Astrocyte of the spinal cord (primary cell): ENCODE measurements at places on chromosomes 1 and 21.

DNA sequence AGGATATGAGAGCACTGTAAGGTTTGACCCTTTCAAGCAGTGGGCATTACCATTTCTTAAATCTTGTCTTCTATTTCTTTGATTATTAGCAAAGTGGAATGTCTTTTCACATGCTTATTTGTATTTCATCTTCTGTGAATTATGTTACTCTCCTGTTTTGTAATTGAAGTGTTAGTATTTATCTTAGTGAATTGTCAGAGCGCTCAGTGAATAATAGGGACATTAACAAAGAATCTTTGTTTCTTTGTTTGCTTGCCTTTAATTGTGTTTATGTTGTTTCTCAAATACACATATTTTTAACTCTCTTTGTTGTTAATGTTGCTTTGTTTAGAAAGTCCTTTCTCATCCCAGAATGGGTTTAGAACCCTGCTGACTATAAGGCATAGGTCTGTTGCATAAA is 259.3 kb downstream of the RRAGC start:
- no peak for DNase-seq

- peak; percentile 59 for DNase-seq
Measured at GRCh38 chr1:202234331-202235002, 40.9 kb downstream of the LGR6 start.

DNA sequence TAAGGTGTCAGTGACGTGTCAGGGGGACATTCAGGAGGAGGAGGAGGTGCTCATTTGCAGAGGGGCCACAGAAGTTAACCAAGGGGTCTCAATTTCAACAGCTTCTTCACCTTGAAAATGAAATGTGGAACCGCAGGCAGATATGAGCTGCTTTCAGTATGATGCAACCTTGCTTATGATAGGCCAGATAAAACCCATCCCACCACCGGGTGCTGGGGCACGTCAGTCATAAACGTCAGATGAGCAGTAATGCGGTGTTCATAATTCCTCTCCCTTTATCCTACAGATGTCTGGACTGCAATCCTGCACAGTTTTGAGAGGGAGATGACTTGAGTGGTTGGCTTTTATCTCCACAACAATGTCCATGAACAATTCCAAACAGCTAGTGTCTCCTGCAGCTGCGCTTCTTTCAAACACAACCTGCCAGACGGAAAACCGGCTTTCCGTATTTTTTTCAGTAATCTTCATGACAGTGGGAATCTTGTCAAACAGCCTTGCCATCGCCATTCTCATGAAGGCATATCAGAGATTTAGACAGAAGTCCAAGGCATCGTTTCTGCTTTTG is 1.7 kb downstream of the PTGFR start:
- DNase-seq = no peak

DNA sequence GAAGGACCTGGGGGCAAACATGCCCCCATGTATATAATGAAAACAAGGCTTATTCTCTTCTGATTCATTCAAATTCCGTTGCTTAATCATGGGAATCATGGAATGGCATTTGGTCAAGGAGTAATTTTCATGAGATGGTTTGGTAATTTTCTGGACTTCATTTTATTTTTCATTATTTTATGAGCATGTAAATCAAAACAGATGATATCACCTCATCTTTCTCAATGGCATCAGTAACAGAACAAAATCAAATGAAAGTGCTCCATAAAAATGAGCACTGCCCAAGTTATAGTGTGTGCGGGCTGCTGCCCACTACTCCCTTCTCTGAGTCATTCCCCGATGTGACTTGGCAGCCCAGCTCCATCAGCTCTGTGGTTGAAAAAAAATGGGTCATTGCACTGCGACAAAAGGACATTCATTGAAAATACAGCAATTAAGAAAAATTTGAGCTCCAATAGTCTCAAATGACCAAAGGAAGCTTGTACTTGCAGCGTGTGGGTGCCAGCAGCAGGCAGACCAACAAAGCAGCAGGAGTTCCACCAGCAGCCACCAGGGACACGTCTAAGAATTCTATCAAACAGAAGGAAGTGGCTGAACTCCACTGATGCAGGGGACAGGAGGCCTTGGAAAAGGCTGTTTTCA is 84.3 kb upstream of the VAV3 start:
- DNase-seq = peak; percentile 18

DNA sequence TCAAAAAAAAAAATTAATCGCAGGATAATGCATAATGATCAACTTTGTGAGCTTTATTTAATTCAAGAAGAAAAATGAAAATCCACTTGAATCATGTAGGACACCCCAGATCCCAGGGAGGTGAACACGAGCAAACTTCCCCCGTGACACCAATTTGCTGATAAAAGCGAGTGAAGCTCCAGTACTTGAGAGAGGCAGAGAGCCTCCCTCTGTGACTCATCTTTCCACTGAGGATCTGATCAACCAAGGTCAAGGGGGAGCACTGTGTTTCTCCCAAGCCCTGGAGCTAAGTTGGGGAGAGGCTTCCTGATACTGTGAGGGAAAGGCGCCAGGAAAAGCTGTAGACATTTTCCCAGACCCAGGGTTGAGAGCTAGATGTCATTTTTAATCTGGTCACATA is 160.9 kb downstream of the SLC44A5 start:
- DNase-seq = no peak

DNA sequence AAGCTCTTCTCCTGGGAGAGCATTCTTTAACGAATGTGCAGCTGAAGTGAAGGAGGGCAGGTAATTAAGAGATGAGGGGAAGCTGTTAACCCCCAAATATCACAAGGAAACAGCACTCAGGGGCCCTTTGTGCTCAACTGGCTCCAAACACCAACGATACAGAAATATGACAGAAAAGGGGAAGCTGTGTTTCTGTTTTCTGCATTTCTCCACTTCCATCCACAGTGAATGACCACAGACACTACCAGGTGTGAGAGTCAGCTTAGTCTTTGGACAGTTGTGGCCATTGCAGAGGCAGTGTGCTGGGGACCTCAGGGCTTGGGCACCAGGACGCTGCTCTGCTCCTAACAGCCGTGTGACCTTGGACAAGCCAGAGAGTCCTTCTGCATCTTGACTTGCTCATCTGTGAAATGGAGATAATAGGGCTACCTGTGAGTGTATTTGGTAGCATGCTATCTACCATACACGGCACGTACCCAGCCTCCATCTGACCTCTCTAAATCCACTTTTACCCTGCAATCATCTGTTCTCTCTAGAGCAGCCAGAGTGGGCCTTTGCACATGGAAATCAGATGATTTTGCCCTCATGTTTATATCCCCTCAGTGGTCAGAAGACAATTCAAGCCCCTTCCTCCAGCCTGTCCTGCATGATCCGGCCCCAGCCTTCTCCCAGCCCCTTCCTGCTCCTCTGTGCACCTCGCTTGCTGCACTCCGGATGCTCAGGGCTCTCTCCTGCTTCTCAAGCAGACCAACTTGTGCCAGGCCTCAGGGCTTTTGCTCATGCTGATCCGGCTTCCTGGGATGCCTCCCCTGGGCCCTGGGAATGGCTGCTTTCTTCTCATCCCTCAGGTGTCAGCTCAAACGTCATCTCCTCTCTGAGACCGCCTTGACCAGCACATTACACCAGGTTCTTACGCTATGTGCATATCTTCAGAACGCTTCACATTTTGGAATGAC is 4.7 kb upstream of the TINAGL1 start:
- no peak for DNase-seq

DNA sequence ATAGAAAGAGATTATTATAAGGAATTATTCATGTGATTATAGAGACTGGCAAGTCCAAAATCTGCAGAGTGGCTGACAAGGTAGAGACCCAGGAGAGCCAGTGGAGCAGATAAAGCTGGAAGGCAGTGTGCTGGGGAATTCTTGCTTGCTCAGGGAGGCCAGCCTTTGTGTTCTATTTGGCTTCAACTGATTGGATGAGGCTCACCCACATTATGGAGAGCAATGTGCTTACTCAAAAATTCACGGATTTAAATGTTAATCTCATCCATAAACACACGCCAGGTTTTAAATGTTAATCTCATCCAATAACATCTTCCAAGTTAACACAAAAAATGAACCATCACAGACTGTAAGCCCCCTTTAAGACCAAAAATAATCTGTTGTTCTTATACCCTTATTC is 30.2 kb upstream of the PHGDH start:
- DNase-seq = no peak

DNA sequence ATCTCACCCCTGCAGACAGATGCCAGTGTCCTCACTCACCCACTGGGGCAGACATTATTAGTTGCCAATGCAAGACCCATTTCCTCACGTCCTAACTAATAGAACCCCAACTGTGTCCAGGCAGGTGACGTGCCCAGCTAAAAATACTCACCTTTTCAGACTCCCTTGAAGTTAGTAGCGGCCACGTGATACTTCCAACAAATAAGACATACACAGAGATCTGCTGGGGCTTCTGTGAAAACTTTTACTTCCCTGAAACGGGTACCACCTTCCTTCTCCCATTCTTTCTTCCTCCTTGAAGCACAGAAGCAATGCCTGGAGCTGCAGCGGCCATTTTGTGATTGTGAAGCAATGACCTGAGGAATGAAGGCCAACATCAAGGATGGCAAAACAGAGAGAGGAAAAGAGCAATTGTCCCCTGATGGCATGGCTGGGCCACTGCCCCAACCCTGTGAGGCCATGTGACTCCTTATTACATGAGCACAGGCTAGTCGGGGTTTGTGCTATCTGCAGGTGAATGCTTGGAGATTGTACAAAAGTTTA is 74.4 kb upstream of the TMPRSS2 start:
- no peak for DNase-seq

- no peak for DNase-seq
Measured at GRCh38 chr1:234281826-234282489, 91.3 kb upstream of the COA6 start.

GRCh38 chr1:43853161-43853921 is 80.3 kb upstream of the ARTN start:
- peak; percentile 83 for DNase-seq

- no peak for DNase-seq
Measured at GRCh38 chr21:37339552-37339939, 27.0 kb upstream of the DYRK1A start.

- no peak for DNase-seq
Measured at GRCh38 chr1:201887116-201887866, 1.4 kb upstream of the SHISA4 start.

DNA sequence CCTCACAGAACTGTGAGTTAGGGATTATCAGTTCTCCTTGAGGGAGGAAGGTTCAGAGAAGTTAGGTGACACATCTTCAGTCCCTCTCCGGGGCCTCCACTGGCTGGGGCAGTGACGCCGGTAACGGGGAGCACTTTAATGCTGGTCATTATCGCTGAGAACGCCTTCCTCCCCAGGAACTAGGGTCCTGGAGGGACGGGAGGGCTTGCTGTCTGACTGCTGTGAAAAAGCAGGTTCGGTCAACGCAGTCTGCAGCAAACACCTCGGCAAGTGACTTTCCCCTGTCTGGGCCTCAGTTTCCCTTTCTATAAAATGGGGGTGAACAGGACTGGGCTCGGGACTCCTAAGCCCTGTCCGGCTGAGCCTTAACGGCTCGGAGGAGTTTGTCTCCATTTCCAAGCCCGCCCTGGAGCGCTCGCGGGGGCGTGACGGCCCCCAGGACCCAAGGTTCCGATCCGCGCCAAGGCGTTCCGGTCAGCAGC is 341 bp upstream of the TMEM61 start:
- no peak for DNase-seq

DNA sequence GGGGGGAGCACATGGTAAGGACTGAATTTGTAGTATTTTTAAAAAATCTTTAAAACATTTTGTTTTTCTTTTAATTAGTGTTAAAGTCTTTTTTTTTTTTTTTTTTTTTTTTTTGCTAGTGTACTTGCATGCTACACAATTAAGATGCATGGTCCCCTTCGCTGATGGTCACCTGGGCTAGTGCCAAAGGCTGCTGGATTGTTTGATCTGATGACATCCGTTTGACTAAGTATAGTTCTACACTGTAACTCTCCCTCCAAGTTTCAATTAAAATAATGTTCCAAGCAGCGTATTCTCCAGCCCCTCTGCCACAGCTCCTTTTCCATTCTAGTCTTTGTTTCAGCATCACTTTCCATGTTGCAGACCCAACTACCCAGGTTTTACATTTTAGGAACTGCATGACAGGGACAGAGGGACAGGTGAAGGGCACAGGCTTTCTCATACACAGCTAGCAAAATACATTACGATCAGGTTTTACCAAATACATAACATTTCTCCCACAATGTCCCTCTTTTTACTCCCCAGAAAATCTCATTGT is 852 bp upstream of the RAVER2 start:
- DNase-seq = no peak

GRCh38 chr1:208065862-208066261 is 154.9 kb upstream of the CD34 start:
- peak; percentile 46 for DNase-seq

- peak; percentile 29 for DNase-seq
Measured at GRCh38 chr1:12275370-12275769, 45.5 kb downstream of the VPS13D start.

GRCh38 chr1:30010506-30011106 is 712.8 kb downstream of the MATN1 start:
- DNase-seq = no peak

GRCh38 chr1:244914761-244915160 is 50.4 kb upstream of the HNRNPU start:
- DNase-seq = no peak

GRCh38 chr1:20154301-20154831 is 15.2 kb downstream of the PLA2G2F start:
- DNase-seq = no peak

DNA sequence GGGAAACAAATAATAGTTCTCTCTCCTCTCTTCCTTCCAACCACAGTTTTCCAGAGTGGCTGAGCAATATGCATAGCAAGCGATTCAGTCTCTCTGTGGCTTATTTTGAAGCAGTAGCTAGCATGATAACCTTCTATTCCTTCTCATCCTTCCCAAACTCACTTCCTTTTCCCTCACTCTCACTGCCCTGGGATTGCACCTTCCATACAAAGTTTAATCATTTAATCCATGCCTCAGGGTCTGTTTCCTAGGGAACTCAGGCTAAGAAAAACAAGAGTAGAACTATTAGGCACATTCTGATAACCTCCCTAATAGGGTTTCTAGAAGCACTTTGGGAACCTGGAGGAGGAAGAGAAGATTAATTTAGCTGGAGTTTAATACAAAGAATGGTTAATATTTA is 97.7 kb upstream of the S1PR1 start:
- no peak for DNase-seq

DNA sequence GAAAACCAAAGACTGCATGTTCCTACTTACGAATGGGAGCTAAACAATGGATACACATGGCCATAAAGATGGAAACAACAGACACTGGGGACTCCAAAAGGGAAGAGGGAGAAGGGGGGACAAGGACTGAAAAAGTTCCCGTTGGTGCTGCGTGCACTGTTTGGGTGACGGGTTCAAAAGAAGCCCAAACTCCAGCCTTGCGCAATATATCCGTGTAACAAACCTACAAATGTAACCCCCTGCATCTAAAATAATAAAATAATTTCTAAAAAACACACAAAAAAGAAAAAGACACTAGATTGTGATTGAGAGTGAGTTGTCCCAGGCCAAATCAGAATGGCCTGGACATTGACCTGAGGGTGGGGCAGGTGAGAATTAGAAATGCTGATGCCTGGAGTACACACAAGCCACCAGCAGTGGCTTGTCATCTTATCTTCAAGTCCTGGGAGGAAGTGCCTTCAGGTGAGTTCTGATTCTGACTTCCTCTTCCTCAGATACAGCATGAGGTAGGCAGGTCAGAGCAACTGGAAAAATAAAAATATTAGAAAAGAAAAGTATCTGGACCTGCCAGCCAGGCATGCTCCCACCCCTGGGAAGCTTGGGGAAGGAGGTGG is 54.7 kb downstream of the SPATA46 start:
- DNase-seq = no peak

GRCh38 chr1:200128944-200129879 is 101.7 kb downstream of the NR5A2 start:
- DNase-seq = no peak

- no peak for DNase-seq
Measured at GRCh38 chr1:70961374-70961975, 86.1 kb downstream of the PTGER3 start.
